ENCODE measurements at places on chromosomes 6 and 20. TPM values are rescaled to one million over a fixed set of nuclear protein-coding genes. Genes with fewer than 3 reads are reported as not detected.

DNA sequence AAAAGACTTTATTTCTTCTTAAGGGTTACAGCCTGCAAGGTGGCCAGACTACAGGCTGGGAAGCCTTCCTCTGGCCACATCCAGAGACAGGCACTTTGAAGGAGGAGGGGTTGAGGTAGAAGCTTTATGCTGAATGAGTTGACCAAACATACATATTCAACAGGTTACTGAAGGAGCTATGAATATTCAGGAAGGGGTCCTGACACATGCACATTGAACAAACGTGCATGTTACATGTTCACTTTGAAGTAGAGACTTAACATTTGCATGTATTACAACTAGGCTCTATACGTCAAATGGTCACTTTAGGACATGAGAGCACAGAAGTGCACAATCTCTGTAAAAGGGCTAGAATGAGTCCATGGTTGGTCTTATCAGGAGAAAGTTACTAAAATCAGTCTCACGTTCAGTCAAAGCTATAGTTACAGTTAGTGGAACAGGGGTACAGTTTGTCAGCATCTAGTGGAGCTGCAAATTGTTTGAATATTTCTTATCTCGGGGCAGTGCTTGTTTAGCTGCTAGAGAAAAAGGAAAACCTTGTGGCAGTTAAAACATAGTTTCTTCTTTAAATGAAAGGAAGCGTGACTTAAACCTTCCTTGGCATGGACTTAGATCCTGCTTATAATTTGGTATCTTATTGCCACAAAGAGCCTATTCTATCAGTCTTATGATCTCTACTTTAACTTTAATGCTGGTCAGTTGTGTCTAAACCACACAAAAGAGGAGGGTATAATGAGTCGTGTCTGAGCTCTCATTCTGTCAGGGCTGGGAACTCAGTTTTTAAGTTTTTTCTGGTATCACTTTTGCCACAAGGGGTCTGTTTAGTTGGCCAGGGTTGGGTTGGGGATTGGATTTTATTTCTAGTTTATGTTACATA, 4.6 kb upstream of the ZSCAN9 start:
- H3K4me1 ChIP-seq: no peaks in the 10 kb centered on the region
- no peak overlapping the region for H3K4me3 ChIP-seq
- H3K36me3 ChIP-seq: no peaks in the 10 kb centered on the region
- no peak for DNase-seq
- H3K27ac ChIP-seq: no peak overlapping the region
- peaks cover 7% of the 10 kb centered on the region for H3K27me3 ChIP-seq

The SLC32A1 gene
- total RNA-seq: not detected

DNA sequence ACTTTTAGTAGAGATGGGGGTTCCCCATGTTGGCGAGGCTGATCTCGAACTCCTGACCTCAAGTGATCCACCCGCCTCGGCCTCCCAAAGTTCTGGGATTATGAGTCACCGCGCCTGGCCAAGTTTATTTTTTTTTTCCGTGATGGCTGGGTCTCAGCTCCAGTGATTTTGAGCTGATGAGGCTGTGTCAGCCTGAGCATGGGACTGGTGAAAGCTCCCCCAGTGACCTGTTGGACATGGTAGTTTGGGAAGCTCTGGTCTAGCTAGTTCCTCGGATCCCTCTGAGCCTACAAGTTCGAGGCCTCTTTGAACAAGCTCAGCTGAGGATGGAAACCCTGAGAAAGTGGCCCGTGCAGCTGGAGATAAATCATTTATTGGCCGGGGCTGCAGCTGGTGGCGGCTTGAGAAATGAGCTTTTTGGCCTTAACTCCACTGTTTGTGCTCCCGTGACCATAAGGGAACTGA, 126.8 kb downstream of the SNX5 start:
- no peak overlapping the region for H3K27ac ChIP-seq
- H3K4me1 ChIP-seq: no peaks in the 10 kb centered on the region
- no peaks in the 10 kb centered on the region for H3K36me3 ChIP-seq
- DNase-seq: no peak

GRCh38 chr20:59831916-59832270, 101.5 kb downstream of the SYCP2 start:
- no peaks in the 10 kb centered on the region for H3K36me3 ChIP-seq
- H3K27ac ChIP-seq: no peak overlapping the region
- no peak overlapping the region for H3K4me3 ChIP-seq
- no peaks in the 10 kb centered on the region for H3K4me1 ChIP-seq
- DNase-seq: no peak

The BPI gene
- not detected for total RNA-seq

GRCh38 chr6:94862112-94862511, 715.2 kb upstream of the MANEA start:
- DNase-seq: no peak
- no peak overlapping the region for H3K27ac ChIP-seq
- H3K4me1 ChIP-seq: no peaks in the 10 kb centered on the region
- no peaks in the 10 kb centered on the region for H3K36me3 ChIP-seq

Measured in naive thymus-derived CD4-positive, alpha-beta T cell (primary cell).